Iris pigment epithelial cell (primary cell): ENCODE measurements at places on chromosomes 13 and 19.

DNA sequence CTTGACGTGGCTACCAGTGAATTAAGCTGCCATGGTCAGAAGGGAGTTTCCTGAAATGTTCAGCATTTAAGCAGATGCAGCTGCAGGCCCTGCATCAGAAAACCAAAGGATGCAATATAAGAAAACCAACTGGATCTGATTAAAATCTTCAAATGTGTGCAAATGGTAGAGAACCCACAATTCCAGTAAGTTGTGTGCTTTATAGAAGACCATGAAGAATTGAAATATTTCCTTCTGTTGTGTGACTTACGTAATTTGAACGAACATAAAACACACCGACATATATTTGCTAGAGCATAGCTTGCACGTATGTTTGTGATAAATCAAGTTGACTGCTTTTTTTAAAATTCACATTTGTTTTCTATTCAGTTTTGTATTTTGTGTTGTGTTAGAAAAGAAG is 191.4 kb downstream of the COL4A1 start:
- DNase-seq: no peak

- DNase-seq: peak; percentile 88
Measured at GRCh38 chr19:54188215-54188871, 1.0 kb downstream of the MBOAT7 start.

DNA sequence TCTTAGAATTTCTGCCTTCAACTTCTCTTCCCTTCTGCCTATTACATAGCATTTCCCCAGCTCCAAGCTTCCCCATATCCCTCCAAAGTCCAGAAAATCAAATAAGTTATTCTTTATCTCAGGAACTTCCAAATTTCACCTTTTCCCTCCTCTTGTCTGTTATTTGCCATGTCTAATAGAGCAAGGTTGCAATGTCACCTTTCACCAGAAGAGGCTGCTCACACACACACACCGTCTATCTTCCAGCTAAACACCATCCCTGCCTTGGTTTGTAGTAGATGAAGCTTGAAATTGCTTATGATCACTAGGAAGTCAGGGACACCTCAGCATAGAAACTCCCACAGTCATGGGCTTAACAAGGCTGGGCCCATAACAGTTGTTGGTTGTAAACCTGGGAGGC is 48.4 kb downstream of the ZNRF4 start:
- no peak for DNase-seq

DNA sequence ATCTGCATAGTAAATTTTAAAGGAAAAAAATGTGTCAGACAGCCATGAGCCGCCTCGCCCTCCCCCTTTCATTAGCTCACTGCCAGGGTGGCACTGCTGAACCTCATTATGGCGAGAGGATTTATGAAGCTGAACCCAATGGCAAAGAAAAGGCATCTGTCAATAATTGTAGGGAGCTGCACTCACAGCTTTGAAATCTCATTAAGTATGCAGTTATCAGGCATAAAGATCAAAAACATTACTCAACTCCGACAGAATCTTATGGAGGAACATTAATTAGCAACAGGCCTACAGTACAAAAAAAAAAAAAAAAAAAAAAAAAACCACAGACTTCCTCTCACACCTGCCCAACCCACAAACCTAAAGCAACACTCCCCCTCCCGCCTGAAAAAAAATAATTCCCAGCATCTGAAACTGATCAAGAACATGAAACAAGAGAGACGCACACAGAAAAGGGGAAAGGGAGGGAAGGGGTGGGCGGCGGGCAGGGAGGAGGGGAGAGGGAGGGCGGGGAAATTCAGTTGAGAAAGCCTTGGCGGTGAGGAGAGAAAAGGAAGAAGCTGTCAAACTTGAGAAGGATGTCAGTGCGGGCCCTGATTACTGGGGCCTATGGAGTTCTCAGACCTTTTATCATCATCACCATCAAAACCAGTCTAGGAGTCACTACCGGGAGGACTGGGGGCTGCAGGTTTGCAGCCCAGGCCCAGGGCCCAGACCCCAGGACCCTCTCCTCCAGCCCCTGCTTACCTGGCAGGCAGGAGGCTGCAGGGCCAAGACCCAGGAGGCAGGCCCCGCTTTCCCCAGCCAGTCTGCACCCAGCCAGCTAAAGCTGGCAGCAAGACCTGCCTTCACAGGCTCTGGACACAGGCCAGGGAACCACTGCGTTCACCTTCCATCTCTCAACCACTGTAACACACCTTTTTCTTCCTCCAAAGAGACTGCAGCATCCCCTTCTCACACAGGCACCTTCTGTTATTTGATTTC is 8.9 kb downstream of the TSHZ3 start:
- DNase-seq: peak; percentile 45

- no peak for DNase-seq
Measured at GRCh38 chr19:3774621-3775373, 2.8 kb upstream of the RAX2 start.

DNA sequence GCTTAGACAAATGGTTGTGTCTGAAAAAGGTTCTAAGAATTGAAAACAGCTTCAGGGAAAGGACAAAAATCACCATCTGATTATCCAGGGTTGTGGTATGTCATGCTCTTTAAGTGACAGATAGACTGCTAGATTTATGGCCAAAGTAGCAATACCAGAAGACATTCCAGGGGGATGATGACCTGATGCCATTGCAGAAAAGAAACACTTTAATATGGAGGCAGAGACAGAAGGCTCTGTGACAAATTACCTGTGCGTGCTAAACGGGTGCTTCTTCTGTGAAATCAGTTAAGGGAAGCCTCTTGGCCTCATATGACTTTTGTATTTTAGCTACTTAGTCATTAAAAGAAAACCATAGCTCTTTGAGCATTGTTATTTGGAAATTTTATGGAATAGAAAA is 144.3 kb upstream of the RNF113B start:
- no peak for DNase-seq

- DNase-seq: peak; percentile 50
Measured at GRCh38 chr19:8610041-8610935, at the start of gene ADAMTS10. Gene ADAMTS10 (minus strand): TSS chr19:8610715. CDS start chr19:8605710, 5,005 bp downstream.

DNA sequence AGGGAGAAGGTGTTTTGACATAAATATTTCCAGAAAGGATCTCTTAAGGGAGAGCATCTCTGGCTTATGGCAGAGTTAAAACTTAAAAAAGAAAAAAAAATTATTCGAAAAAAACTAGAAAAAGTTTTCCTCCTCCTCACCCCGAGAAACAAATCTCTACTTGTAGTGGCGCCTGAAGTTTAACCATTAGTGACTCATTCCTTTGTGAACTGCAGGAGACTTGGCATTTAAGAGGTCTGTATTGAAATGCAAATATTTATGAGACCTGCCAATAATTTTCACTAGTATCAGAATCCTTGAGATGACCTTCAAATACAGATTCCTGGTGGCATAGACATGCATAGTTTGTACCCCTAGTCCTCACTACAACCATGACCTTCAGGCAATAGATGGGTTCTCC is 64.9 kb upstream of the MED4 start:
- DNase-seq: no peak

DNA sequence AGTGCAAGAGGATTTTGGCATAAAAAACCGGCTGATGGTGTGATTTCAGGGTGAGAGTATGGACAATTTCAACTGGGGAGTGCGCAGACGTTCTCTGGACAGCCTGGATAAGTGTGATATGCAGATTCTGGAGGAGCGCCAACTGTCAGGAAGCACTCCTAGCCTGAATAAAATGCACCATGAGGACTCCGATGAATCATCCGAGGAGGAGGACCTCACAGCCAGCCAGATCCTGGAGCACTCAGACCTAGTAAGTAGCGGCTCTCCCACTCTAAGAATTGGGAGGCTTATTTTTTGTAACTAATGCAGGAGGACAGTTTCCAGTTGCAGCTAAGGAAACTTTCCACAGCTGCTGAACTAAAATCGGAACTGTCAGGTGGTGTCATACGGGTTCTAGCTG is 53.6 kb downstream of the ZAR1L start:
- DNase-seq: peak; percentile 96

- DNase-seq: peak; percentile 32
Measured at GRCh38 chr19:44303976-44304568, 753 bp downstream of the ZNF235 start.

- peak; percentile 15 for DNase-seq
Measured at GRCh38 chr19:43662487-43662886, 7.5 kb downstream of the PLAUR start.

DNA sequence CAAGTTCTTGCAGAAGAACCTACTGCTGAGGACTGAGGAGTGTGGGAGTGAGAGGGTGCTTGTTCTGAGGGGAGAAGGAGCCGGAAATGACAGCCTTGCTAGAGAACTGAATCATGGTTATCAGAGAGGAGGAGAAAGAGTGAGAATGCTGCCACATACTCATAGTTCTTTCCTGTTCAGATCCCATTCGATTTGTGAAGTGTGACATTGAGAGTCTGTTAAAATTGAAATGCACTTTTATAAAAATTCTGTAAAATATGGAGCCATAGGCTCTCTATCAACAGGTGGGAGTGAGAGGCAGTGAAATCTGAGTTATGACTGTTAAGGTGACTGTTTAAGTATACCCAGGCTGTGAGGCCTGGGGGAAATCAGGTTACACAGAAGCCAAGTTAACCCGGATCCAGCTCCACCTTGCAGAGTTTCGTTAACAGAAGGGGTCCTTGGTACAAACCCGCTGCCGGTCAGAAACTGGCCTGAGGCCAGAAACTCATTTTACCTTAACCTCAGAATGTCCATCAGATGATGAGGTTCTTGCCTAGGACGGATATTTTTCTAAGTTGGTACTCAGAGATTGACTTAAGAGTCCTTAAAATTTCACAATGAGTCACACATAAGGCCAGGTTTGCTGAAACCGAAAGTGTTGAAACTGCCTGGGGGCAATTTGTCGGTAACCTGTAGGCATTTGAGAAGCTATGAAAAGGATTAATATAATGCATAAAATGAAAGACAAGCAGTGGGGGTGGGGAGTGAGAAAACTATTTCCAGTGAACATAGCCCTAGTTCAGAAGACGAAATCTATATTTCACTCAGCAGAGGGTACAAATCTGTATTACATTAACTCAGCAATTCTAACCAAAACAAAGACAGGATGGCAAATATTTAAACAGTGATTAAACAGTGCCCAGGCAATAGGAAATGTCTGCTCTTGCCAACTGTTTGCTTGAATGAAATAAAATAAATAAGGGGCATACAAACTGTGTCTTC is 350.5 kb downstream of the KCNRG start:
- peak; percentile 23 for DNase-seq

DNA sequence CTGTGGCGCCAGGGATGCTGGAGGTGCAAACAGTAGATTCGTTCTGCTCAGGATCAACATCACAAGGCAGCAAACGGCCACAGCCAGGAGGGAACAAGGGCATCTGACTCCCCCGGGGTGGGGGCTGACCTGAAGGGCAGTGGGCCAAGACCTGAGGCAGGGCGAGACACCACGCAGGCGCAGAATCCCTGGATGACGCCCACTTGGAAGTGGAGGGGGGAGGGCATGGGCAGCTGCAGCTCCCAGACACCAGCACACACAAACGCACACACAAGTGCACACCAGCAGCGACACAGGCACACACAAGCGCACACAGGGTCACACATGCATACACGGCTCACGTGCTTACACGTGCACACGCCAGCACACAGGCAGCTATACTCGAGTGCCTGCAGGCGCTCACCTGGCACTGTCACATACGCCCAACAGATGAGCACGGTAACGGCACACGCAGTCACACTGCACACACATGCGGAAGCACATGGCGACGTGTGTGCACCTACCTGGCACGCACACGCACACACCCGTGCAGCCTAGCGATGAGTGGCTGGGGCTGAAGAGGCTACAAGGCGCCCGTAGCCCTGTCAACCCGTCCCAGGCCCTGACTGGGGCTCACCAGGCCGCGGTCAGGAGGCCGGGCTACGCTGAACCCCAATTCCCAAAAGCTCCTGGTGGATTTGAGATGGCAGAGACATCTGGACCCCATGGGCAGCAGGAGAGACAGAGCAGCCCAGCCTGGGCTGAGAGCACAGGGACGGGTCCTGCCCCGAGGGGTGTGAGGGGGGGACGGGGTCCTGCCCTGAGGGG is 5.5 kb downstream of the C2CD4C start:
- DNase-seq: no peak

GRCh38 chr13:36385489-36385888 is 39.3 kb upstream of the SPART start:
- DNase-seq: peak; percentile 70

DNA sequence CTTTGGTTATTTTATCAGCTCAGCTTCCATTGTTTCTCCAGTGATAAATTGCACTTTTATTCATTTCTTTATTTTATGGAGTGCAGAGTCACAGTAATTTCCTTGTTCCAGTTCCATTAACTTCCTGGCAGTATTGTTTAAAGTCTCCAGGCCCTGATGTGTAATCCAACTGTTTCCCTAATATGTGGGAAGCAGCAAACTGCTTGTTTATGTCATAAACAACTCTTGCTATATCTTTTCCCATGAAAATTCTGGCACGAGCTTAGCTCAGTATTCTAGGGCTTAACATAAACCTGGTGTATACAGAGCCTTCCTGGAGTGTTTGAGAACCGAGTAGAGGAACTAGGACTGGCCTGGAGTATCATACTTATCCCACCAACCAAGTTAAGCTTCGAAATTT is 83.5 kb upstream of the ARGLU1 start:
- DNase-seq: no peak

GRCh38 chr13:42360046-42360574 is 88.2 kb downstream of the AKAP11 start:
- no peak for DNase-seq

GRCh38 chr19:47687906-47688305 is 25.3 kb upstream of the EHD2 start:
- DNase-seq: no peak

- no peak for DNase-seq
Measured at GRCh38 chr13:99993660-99994637, 12.4 kb downstream of the ZIC2 start.

DNA sequence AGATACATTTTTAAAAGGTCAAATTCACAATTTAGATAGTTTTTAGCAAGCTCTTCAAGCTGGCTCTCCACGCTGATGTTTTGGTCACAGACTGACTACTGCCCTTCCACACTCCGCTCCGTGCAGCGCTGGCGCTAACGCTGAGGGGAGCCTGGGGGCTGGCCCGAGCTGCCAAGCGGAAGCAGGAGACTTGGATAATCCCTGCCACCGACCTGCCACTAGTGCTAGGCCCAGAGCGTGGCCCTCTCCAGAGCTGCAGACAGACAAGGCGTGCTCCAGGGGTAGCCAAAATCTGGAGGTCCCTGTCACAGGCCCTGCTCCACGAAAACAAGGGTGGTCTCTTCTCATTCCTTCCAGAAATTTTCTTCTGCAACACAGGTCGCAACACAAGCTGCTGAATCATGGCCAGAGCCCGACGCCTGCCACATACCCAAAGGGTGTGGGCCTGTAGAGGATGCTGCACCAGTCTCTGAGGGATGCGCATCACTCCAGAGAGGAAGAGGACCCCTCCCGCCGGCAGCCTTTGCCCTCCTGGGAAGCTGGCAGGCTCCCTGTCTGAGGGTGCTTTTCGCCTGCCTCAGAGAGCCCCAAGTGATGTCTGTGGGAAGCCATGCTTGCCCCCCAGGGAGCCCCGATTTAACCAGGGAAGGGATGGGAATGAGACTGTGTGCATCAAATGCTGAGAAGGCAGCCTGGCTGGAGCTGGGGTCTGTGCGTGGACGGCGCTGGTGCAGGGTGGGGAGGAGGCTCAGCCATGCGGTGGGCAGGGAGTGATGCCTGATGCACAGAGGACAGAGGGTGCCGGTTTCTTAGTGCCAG is 21.6 kb downstream of the CAPS start:
- no peak for DNase-seq

- DNase-seq: no peak
Measured at GRCh38 chr13:32666990-32667571, 80.8 kb downstream of the PDS5B start.

- DNase-seq: peak; percentile 85
Measured at GRCh38 chr13:48731001-48731658, 77.4 kb downstream of the CYSLTR2 start.

- no peak for DNase-seq
Measured at GRCh38 chr19:29505097-29505824, 20.5 kb upstream of the VSTM2B start.

- no peak for DNase-seq
Measured at GRCh38 chr13:114108141-114108761, 24.2 kb downstream of the RASA3 start.

- DNase-seq: no peak
Measured at GRCh38 chr19:443005-443404, 17.8 kb downstream of the SHC2 start.
